ACHN (cell line): ENCODE measurements at places on chromosomes 2 and 18.
A peak's percentile ranks its signal among the peaks of the same experiment; 100 is the strongest.

DNA sequence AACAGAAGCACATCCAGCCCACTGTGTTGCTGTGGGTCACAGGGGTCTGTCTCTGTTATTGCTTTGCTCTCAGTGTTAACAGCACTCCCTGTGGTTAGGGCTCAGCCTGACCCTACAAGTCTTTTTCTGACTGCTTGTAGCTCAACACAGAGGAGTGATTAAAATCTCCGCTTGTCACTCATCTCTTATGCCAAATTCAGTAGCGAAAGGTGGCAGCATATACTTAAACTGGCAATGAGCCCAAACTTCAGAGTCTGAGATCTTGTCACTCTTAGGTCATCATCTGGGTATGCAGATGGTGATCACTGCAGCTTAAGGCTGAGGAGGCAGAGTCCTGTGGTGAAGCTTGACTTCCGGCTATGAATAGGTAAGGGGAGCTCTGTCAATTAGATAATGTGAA is 63.3 kb upstream of the CSRNP3 start:
- no peak for DNase-seq

GRCh38 chr18:29248805-29249204 is 1071.9 kb upstream of the CDH2 start:
- DNase-seq = no peak

DNA sequence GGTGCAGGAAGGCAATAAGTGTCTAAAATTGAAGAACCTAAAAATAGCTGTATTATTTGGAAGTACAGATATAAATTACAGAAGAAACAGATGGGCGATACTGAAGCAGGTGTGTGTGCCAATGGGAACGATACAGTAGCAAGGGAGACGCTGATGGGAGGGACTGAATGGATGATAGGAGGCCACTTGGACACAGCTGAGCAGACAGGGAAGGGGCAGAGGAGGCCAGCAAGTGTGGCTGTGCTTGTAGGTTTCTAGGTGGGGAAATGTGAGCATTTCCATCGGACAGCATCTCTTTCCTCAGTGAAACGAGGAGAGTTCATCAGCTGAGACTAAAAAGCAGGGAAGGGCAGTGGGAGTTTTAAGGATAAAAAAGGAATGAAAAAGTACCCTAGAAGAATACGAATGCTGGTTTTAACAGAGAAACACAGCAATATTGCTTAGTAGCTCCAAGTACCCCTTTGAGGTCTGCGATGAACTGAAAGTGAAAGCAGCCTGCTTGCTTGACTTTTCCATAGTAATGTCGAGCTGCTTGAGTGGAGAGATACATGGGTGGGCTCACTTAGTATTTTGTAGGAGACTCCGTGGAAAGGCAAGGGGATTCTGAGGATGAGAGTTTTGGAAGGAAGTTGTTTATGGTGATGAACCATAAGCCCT is 91.7 kb upstream of the EPC2 start:
- DNase-seq = peak; percentile 50

GRCh38 chr18:63444580-63444979 is 22.3 kb upstream of the VPS4B start:
- no peak for DNase-seq

GRCh38 chr2:232290668-232291067 is 87.9 kb upstream of the ALPP start:
- no peak for DNase-seq

- DNase-seq = no peak
These were observed 154.6 kb downstream of the LRRTM1 start for GRCh38 chr2:80149991-80150390.

DNA sequence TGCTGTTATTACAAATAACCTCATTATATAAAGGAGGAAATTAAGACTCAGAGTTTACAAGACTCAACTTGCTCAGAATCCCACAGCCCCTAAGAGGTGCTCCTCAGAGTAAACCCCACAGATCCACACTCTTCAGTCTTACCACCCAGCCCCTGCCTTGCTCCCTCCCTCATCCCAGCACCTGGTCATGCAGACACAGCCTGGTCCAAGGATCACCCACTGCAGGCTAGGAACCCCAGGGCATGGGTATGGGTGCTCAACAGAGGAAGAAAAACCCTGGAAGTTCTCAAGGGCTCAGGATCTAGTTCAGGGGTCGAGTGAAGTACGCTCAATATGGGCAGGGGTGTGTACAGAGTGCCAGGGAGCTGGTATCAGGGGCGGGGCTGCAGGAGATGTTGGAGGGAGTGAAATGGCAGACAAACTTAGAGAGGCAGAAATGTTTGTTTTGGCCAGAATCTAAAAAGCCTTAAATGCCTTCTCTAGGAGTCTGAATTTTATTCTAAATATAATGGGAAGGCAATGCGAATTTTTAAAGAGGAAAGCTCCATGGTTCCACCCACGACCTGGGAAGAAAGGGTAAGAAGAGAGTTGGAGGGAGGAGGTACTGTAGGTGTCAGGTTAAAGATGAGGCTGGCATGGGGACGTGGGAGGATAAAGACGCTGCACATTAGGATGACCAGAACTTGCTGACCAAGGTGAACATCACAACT is 79.1 kb upstream of the MGAT4A start:
- no peak for DNase-seq

DNA sequence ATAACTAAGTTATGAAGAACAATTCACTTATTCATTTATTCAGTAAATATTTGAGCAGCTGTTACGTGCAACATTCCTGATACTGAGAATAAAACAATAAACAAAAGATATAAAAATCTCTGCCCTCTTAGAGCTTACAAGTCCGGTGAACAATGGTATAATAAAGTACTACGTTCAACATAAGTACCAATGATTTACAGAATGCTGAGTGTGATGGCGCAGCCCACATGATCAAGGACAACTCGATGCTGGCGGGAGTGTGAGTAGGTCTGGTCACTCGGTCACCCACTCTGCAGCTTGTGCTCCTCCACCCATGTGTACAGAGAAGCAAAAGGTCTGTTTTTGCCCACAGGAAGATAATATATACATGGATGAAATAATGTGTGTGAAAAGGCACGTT is 254.3 kb downstream of the BCL11A start:
- no peak for DNase-seq

DNA sequence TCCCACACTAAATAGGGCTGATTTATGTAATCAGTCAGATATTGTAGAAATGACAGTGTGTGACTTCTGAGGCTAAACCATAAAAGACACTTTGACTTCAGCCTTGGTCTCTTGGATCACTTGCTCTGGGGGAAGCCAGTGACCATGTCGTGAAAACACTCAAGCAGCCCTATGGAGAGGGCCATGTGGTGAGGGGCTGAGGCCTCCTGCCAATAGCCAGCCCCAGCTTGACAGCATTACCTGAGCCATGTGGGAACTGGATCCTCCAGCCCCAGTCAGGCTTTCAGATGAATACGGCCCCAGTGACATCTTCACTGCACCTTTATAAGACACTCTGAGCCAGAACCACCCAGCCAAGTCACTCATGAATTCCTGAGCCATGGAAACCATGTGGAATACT is 20.8 kb downstream of the TNS1 start:
- DNase-seq = no peak

DNA sequence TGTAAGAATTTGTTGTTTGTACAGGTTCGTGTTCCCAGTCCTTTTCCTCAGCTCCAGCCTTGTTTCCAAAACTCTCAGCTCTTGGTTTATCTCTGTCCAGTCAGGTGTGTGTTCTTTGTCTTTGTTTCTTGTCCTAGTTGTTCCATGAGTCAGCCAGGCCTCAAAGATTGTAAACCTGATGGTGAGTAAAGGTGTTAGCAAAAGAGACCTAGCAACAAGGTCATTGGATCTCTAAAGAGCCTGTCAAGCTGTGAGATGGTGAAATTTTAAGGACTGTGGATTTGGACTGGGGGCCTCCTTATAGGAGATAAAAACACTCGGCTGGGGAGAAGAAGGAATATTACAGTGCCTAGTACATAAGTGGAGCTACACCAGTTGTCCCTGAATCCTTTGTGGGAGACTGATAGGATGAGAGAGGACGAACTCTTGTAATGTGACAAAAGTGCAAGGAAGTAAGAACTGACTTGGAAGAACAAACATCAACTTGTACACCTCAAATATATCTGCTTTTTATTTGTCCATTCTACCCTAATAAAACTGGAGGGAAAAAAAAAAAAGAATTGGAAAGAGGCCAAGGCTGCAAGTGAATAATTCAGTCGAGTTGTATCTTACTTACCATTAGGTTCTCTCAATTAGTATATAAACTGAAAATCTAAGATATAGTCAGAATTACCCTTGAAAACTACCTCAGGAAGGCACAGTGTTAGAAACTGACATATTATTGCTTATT is 37.2 kb downstream of the ITGA6 start:
- DNase-seq = no peak
